COR-L47 (cell line): ENCODE measurements at places on chromosomes 2 and 18.

DNA sequence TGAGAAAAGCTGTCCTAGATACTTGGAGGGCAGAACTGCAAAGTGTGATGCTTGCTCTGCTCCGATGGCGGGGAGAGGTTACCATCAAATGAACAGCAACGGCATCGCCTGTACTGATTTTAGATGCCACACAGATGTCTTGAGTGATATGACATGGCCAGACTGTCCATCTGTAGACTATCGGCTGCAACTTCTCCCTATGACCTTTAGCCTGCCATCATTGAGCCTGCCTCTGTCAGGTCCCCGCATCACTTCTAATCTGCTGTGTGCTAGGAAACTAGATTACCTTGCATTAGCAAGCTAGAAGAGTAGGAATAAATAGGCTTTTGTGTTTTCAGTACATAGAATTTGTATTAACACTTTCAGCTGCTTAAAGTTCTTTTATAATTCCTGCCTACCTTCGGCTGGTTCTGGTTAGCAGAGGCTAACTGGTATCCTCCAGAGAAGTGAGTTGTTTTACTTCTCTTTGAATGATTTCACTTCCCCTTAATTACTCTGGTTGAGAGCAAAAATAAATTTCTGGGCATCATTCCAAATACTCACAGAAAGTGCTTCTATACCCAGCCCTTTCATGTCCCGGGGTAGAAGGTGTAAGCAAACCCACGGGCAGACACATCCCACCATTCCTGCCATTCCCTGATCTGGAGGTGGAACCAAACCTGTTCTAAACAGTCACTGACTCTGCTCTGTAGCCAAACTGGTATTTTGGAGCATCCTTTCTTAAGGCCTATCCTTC is 24.0 kb downstream of the GAREM2 start:
- DNase-seq: no peak

DNA sequence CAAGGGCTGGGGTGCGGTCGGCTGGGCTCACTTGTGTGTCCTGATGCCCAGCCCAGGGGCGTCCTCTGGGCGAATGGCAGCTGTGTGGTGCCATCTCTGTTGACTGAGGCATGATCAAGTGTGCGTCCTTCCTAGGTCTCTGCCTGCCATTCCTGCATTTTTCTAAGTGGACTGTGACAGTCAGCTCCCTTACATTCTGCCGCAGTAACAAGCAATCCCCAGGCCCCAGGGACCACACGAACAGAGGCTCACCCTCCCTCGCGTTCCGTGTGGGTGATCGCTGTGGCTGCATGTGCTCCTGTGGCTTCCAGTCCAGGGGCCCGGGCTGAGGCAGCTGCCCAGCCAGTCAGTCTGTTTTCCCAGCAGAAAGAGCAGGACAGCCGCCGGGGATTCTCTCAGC is 17.8 kb downstream of the D2HGDH start:
- DNase-seq: no peak

- DNase-seq: peak; percentile 25
Measured at GRCh38 chr2:110735366-110735765, 3.0 kb downstream of the ACOXL start.

GRCh38 chr2:240620859-240621258 is 4.4 kb upstream of the GPR35 start:
- DNase-seq: no peak

- DNase-seq: no peak
Measured at GRCh38 chr18:37219257-37219656, 346.3 kb downstream of the CELF4 start.

DNA sequence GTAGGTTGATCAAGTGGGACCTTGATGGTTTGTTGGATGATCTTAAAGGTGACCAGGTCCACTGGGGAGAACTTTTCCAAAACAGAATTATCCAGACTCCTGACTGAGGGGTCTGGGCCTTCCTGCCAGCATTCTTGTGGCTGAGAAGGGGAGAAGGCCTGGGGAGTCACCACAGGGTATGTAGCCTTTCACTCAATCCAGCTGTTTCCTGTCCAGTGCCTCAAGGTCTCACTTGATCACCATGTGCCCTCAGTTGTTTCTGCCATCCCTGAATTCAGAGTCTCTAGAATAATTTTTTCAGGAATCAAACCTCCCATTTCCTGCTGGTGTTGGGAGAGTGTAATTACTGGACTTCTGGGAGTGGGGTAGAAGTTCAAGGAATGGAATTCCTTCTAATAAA is 54.4 kb upstream of the TANC1 start:
- no peak for DNase-seq

DNA sequence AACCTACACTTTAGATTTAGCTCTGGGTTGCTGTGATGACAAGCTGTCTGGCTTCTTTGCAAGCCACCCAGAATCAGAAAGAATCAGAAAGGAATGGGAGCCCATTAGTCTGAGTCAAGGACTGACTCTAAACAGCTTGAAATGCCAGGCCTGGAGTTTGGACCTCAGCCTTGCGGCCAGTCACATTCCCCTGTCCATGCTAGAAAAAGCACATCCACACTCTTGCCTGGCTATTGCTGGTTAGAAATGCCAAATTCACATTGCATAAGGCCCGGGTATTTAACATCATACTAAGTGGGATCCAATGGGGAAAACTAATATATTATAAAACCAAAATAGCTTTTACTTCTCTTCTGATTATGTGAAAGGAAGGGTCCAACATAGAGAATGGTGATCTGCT is 756.8 kb upstream of the KLHL29 start:
- no peak for DNase-seq

DNA sequence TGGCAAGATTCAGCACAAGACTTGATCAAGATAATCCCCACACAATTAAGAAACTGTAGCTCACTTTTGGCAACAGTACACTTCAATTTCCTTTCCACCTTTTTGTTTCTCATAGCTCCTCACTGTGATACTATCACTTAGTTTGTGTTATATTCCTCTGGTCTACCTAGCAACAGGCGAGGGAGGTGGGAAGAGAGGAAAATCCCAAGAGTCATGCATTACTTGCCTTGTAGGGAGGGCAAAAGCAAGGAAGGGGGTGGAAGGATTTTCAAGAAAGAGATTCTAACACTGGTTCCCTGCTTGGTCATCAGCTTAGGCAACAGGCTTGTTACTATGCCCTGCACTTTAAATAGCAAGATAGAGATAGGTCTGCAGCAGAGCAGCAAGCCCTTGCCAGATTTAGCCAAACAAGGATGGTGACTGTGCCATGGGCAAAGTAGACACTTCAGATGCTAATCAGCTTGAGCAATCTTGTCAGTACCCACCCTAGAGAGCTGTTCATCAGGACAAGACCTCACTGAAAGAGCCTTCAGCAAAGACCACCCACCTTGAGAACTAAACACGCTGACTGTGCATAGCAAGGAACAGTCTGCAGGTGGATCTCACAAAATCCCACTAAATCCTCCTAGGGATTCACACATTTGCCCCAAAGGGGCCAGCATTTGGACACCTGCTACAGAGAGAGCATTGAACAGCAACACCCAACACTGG is 134.6 kb downstream of the MBD2 start:
- DNase-seq: no peak

DNA sequence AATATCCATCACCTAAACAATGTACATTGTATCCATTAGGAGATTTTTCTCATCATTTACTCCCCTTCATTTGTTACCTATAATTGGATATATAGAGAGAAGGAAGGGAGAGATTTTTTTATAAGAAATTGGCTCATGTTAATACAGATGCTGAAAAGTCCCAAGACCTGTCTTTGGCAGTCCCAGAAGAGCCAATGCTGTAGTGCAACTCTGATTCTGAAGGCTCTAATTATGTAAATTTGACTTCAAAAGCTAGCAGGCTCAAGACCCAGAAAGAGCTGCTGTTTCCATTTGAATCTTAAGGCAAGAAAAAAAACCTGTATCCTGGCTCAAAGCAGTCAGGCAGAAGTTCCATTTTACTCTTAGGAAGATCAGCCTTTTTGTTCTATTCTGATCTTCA is 1245.5 kb upstream of the FAM98A start:
- DNase-seq: no peak
